ENCODE measurements at places on chromosomes 2 and 18.

DNA sequence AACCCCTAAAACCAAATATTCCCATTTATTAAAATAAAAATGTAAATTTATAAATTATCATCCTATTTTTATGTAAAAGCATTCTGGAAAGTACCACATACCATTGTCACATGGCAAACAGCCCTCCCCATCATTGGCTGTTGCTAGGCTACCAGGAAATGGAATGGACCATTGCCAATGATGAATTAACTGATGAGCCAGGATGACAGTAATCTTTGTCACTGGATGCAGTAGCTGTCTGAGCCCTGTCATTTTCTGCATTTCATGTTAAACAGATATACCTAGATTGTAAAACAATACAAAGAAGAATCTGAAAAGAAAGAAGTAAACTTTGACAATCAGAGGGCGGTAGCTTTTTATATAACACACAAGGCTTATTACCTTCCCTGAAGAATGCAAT lies 641.4 kb downstream of the BCL11A start:
- DNase-seq, result no peak

- DNase-seq, result peak; percentile 25
These were observed 32.2 kb downstream of the QPCT start for GRCh38 chr2:37376421-37377186.

DNA sequence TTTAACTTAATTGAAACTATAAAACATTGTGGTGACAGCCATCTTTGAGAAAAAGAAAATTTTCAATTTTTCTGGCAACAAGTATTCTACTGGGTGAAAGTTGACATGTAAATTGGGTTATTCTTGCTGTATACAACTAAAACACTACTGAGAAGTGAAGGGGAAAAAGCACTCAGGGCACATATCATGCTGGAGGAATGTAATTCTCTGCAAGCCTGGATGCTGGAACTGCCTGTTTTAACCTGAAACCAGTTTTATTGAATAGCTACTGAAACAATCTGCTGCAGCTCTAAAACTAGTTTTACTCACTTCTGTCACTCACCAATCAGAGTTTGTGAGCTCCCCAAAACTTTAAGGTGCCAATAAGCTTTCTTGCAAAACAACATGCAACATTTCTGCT lies 1136.0 kb downstream of the LRP1B start:
- DNase-seq, result no peak

- DNase-seq, result no peak
These were observed 258.9 kb downstream of the CYRIA start for GRCh38 chr2:16406496-16407289.

DNA sequence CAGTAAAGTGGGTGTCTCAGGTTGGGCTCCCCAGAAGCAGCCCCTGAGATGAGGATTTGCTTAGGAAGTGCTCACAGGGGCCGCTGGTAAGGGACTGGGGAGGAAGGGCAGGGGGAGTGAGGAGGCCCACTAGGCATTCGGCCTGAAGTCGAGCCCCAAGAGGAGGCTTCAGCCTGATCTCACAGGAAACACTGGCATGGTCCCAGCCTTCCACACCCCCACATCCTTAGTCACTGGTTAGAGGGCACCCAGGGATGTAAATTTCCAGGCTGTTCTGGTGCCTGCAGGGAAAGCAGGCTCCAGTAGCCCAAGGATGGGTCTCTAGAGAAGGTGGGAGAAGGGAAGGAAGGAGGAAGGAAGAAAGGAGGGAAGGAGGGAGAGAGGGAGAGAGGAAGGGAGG lies 22.4 kb upstream of the KCNK3 start:
- DNase-seq, result no peak

GRCh38 chr2:140601342-140601741 lies 1529.5 kb downstream of the LRP1B start:
- DNase-seq, result no peak

DNA sequence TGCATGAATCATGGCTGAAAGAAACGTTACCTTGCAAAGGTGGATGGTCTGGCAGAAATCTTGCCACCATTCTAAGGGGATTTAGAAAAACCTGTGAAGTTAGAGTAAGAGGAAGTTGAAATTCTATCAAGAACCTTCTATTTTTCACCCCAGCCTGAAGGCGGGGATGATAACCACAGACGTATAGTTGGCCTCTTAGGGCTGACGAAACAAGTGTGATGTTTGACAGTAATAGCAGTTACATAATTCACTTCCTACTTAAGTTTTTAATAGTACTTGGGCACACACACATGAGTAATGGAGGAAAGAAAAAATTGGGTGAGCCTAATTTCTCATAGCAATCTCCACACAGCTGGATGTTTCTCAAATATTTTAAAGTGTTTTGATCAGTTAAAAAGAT lies 336.6 kb upstream of the SALL3 start:
- peak; percentile 87 for DNase-seq

GRCh38 chr2:95296880-95297487 lies at the start of gene KCNIP3:
Gene KCNIP3, plus strand, starts transcription at chr2:95297347. Its CDS starts 92 bp downstream, at chr2:95297439.
- DNase-seq, result no peak

DNA sequence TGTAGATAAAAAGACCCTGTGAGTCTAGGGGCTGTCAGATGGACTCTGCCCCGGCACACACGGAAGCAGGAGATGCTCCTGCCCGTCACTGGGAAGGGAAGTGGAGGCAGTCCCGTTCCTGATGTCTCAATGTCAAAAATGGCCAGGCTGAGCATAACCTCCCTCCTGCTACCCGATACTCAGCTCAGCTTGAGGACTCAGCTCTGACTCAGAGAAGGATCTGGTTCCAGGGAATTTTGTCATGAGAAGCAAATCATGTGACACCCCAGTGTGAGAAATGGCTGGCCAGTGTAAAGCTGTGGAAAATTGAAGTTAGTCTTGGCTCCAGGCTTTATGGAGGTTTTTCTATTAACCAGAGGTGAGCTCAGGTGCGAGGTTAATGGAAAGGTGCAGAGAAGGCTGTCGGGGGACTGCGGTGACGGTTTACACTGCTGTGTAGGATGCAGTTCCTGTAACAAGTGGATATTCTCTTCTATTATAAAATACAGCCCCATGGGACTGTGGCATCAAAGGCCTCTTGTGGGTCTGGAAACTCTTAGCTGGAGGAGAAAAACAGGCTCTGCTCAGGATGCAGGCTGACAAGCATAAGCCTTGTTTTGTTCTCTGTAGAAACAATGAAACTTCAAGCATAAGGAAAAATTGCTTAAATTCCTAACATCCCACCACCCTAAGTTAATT lies 24.7 kb upstream of the AGAP1 start:
- no peak for DNase-seq

- DNase-seq, result no peak
These were observed 5.3 kb upstream of the SP3 start for GRCh38 chr2:173970516-173970924.

DNA sequence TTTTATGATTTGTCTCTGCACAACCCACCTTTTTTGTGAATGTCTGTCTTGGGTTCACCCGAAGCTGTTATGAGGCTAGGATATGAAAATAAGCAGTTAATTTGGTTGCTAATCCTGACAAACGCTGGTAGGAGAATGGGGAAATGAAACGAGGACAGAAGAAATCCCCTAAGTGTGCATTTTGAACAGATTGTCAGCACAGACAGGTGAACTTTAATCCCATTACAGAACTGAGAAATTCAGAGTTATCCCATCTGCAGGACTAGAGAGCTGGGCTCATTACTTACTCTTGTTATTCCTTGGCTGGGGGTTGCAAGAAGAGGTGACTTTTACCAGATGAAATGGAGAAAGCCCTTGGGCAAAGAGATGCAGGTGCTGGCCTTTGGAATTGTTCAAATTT lies 123.3 kb upstream of the NYAP2 start:
- peak; percentile 19 for DNase-seq

- no peak for DNase-seq
These were observed 72.2 kb upstream of the CHRNA1 start for GRCh38 chr2:174836377-174836994.

DNA sequence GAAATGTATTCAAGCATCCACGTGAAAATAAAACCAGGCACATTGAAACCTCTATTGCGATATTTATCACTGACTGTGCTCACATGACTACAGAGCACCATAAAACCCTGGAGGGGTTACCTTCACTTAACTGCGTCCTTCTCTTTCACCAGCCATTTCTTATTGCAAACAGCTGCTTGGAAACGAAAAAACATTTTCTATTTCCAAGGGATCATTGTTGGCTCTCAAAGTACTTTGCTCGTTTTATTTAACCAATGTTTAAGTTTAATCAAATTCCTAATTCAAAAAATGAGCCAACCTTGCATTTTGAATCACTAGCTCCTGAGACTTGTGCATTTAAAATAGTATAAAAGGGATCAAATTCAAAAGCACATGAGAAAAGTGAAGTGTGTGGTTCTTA lies 134.4 kb downstream of the OSR1 start:
- DNase-seq, result no peak

DNA sequence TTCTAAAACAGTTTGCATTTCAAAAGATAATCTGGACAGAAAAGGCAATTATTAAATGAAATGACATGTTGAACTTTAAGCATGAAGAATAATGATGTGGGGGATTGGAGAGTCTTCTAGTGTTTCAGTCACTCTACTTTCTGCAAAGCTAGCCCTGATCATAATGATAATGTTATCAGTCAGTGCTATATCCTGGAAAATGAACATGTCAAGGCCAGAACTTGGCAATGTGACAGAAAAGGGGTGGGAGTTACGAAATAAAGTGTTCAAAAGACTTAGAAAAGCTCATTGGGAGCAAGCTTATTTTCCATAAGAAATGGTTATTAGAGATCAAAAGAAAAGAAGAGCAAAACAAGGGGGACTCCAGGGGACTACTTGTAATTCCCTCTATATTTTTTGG lies 288.5 kb upstream of the SLC8A1 start:
- no peak for DNase-seq

DNA sequence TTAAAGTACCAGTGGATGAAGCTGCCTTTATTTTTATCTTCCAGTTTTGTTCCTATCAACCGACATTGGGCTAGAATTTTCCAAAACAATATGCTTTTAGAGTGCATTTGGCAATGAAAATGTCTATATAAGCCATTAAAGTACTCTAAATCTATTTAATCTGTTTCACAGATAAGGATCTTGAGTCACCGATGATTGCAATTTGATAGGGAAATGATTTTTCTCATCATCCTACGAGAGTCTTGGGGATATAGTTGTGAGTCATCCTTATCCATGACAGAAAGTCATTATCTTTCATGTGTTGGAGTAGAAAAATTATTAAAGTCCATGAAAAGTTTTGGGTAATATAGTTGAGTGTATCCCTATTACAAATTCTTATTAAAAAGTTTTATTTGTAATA lies 26.1 kb downstream of the SLC39A10 start:
- no peak for DNase-seq

- peak; percentile 71 for DNase-seq
These were observed 916 bp upstream of the PDCD1 start for GRCh38 chr2:241859436-241860183.

DNA sequence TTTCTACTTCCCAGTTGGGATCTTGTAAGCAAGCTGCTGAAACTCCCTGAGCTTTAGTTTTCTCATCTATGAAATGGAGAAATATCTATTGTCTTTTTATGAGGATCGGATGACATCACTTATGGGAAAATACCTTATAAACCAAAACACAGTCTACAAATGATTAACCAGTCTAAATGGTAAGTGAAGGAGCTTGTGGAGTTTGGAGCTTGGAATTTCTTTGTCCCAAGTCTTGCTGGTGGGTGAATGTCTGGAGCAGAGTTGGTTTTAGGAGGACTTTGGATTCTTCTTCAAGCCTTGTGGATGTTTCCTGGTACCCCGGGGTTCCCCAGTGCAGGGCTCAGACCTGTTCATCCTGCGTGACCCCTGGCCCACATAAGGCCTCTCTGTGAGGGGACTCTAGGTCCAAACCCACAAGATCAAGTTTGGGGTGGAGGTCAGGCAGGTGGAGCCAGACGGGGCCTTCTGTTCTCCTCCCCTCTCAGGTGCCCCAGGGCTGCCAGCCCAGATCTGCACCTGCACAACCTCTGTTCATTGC lies 43.2 kb downstream of the FOSL2 start:
- DNase-seq, result no peak

- DNase-seq, result no peak
These were observed 80.4 kb downstream of the ASXL2 start for GRCh38 chr2:25797620-25798488.

- DNase-seq, result peak; percentile 79
These were observed 3.1 kb downstream of the SPOPL start for GRCh38 chr2:138504546-138505235.

DNA sequence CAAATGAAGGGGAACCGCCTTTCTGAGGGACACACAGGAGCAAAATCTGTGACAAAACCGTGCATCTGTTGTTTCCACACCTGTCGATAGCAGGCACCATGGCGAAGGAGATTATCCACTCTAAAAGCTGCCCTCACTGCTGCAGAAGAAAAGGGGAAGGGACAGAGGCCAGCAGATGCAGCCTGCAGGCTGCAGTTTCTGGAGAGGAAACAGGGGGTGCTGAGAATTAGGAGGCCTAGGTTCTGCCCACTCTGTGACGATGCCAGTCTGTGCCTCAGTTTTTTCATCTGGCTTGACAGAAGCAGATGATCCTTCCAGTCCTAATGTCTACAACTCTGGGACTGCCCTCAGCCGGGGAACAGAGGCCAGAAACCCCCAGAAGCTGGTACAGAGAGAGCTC lies 17.7 kb downstream of the PAX8 start:
- DNase-seq, result no peak

DNA sequence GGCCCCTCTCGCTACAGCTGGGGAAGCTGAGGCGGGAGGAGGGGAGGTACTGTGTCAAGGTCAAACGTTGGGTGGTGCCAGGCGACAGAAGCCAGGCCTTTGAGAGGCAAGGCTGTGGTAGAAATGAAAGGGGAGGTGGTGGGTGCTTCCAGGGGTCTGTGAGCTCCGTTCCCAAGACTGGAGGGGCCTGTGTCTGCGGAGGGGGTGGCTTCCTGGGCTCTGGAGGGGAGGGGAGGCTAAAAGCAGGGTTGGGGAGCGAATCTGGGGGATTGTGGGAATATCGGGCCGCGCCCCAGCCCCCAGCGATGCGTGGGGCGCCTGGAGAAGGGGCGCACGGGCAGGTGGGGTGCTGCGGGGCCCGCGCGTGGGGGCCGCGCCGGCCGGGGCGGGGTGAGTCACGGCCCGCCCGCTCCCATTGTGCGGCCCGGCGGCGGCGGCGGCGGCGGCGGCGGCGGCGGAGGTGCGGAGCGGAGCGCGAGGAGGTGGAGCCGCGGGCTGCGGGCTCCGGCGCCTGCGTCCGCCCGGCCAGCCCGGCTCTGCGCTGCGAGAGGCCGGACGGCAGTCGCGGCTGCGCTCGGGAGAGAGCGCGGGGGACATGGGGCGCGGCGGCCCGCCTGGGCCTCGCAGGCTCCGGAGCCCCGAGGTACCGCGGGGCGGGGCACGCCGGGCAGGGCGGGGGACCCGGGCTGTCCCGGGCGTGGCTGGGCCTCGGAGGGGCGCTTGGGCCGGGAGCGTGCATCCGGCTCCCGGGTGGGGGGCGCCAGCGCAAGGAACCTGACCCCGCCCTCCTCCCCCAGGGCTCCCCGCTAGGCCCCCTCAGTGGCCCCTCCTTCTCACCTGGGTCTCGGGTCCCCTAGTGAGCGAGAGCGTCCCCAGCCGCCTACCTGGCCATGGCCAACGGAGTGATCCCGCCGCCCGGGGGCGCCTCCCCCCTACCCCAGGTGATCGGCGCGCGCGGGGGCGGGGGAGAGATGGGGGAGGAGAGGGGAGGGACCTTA lies at the start of gene SLC4A3:
Gene SLC4A3 (plus strand): TSS at position 528 of the 998 bp plus-strand sequence. CDS start 363 bp downstream, at position 891.
- no peak for DNase-seq

- no peak for DNase-seq
These were observed 29.7 kb downstream of the GNLY start for GRCh38 chr2:85723707-85724360.

All from NAMALWA (cell line).